Aorta (tissue), 5 donors: ENCODE measurements at places on chromosomes 11 and 22. TPM values are rescaled to one million over a fixed set of nuclear protein-coding genes. Genes with fewer than 3 reads are reported as not detected.

- no peaks in the 10 kb centered on the region for H3K36me3 ChIP-seq
- peaks cover 4% of the 10 kb centered on the region for H3K4me1 ChIP-seq
- peak overlapping the region; percentile 36 for H3K4me3 ChIP-seq
- H3K27ac ChIP-seq = no peak overlapping the region
- no peak for DNase-seq
- no peaks in the 10 kb centered on the region for H3K27me3 ChIP-seq
Measured at GRCh38 chr22:23522623-23523251, 57.4 kb downstream of the IGLL1 start.

GRCh38 chr22:40757071-40757470 lies 62.1 kb downstream of the SLC25A17 start:
- no peaks in the 10 kb centered on the region for H3K27me3 ChIP-seq
- no peaks in the 10 kb centered on the region for H3K36me3 ChIP-seq
- no peaks in the 10 kb centered on the region for H3K4me1 ChIP-seq
- DNase-seq = no peak

DNA sequence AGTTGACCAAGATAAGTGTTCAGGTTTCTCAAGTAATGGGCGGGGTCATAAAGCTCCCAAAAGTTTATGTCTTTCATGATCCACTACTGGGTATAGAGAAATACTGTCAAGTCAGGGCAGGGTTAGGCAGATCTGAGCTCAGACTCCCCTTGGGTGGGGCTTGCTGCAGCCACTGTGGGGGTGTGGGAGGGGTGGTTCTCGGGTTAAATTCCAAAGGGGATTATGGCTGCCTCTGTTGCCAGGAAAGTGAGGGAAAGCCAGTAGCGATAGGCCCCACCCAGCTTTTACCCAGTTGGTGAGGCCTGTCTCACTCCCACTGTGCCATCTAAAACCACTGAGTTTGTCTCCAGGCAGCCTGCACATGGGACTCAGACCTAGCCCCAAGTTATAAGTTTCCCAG lies 37.8 kb downstream of the DLG2 start:
- DNase-seq = no peak
- H3K27me3 ChIP-seq = no peaks in the 10 kb centered on the region
- no peaks in the 10 kb centered on the region for H3K4me1 ChIP-seq
- no peak overlapping the region for H3K27ac ChIP-seq
- H3K4me3 ChIP-seq = no peak overlapping the region
- no peaks in the 10 kb centered on the region for H3K36me3 ChIP-seq

DNA sequence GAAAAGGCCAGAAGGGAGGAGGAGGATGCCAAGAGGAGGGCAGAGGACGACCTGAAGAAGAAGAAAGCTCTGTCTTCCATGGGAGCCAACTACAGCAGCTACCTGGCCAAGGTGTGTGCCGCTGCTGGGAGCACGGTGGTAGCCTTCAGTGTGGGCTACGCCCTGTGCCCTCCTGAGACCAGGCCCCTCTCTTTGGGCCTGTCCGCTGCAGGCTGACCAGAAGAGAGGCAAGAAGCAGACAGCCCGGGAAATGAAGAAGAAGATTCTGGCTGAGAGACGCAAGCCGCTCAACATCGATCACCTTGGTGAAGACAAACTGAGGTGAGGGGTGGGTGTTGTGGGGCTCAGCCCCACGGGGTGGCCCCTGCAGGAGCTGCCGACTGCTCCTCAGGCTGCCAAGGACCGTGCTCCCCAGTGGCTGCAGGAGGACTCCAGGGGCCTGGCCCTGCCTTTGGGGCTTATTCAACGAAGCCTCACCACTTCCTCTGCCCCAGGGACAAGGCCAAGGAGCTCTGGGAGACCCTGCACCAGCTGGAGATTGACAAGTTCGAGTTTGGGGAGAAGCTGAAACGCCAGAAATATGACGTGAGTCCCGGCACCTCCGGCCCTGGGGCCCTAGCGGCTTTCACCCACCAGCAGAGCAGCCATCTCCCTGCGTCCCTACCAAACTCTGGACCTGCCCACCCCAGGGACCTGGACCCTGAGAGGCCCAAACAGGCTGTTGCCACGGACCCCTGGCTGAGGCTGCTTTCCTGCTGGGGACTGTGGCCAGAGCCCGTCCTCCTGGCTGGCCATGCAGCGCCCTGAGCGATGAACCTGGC lies 12.6 kb upstream of the MRPL23 start:
- no peak overlapping the region for H3K27ac ChIP-seq
- peak; percentile 28 for DNase-seq
- no peak overlapping the region for H3K4me3 ChIP-seq
- H3K36me3 ChIP-seq = no peaks in the 10 kb centered on the region
- no peaks in the 10 kb centered on the region for H3K4me1 ChIP-seq

- DNase-seq = no peak
- H3K4me1 ChIP-seq = no peaks in the 10 kb centered on the region
- H3K36me3 ChIP-seq = no peaks in the 10 kb centered on the region
- no peak overlapping the region for H3K4me3 ChIP-seq
- no peaks in the 10 kb centered on the region for H3K27me3 ChIP-seq
Measured at GRCh38 chr22:31605851-31606585, 56.0 kb downstream of the PISD start.

DNA sequence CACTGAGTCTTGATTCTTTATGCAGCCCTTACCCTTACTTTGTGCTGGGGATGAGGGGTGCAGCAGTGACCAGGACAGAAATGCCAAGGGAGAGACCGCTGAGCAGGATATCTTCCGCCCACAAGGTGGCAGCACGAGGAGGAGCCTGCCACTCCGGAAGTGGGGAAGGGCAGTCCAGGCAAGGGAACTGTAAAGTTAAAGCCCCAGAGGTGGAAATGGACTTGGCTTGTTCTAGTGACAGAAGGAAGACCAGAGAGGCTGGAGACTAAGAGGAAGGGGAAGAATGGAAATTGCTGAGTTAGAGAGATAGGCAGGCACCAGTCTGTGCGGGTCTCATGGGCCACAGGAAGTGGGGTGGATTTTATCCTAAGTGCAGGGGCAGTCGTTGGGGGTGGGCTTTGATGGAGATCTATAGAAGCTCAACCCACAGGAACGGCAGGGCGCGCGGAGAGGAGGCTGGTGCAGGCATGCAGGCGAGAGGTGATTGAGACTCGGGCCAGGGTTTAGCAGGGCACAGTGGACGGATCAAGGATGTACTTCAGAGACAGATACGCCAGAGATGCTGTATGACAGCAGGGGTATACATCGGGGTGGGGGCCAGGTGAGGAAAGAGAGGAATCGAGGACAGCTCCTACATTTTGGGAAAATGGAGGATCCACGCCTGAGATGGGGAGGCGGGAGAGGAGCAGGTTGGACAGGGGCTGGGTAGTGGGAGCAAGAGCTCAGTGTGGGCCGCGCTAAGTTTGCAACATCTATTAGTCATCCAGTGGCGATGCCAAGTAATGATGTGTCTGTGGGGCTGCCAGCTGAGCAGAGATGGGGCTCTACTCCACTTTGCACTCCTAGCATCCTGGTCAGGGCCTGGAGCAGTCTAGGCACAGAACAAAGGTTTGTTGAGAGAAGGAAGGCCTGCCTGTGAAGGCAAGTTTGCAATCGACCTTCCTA lies 3.3 kb upstream of the GRK2 start:
- DNase-seq = peak; percentile 94
- H3K27ac ChIP-seq = no peak overlapping the region
- no peak overlapping the region for H3K4me3 ChIP-seq
- H3K36me3 ChIP-seq = no peaks in the 10 kb centered on the region
- no peaks in the 10 kb centered on the region for H3K27me3 ChIP-seq
- H3K4me1 ChIP-seq = no peaks in the 10 kb centered on the region

DNA sequence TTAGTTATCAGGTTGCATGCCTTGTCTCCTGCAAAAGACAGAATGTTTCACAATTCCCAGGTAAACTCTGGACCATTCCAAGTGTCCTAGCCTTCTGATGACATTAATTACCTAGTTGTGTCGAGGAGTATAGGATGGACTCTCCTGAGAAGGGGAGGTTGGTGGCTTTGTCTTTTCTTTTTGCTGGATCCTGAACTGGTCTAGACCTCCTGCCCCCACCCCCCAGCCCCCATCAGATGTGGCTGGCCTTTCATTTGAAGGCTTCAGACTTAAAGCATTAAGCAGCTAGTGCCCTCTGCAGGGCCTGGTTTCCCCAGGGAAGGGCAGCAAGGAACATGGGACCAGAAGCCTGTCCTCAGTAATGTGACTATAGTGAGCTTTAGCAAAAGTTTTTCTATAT lies 9.7 kb downstream of the MCAM start:
- no peaks in the 10 kb centered on the region for H3K27me3 ChIP-seq
- no peaks in the 10 kb centered on the region for H3K4me1 ChIP-seq
- peak overlapping the region; percentile 44 for H3K27ac ChIP-seq
- peaks cover 12% of the 10 kb centered on the region for H3K36me3 ChIP-seq

DNA sequence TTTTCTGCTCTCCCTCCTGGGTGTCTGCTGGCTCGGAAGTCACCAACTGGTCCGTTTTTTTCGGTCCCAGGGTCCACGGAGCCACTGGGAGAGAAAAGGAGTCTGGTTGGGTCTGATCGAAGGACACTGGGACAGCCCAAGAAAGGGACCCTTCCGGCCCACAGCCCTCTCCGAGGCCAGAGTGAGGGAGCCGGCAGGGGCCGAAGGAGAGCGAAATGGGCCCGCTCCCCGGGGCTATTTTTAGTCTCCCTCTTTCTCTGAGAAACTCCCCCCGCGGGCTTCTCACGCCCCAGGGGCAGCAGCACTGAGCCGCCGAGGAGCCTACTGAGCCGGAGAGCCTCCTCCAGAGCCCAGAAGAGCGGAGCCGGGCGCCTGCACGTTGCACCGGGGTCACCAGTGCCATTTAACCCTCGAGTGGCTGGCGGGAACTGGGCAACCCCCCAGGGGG lies 1.9 kb downstream of the ESAM start:
- H3K36me3 ChIP-seq = no peaks in the 10 kb centered on the region
- H3K4me1 ChIP-seq = no peaks in the 10 kb centered on the region
- H3K4me3 ChIP-seq = peak overlapping the region; percentile 68
- DNase-seq = no peak

DNA sequence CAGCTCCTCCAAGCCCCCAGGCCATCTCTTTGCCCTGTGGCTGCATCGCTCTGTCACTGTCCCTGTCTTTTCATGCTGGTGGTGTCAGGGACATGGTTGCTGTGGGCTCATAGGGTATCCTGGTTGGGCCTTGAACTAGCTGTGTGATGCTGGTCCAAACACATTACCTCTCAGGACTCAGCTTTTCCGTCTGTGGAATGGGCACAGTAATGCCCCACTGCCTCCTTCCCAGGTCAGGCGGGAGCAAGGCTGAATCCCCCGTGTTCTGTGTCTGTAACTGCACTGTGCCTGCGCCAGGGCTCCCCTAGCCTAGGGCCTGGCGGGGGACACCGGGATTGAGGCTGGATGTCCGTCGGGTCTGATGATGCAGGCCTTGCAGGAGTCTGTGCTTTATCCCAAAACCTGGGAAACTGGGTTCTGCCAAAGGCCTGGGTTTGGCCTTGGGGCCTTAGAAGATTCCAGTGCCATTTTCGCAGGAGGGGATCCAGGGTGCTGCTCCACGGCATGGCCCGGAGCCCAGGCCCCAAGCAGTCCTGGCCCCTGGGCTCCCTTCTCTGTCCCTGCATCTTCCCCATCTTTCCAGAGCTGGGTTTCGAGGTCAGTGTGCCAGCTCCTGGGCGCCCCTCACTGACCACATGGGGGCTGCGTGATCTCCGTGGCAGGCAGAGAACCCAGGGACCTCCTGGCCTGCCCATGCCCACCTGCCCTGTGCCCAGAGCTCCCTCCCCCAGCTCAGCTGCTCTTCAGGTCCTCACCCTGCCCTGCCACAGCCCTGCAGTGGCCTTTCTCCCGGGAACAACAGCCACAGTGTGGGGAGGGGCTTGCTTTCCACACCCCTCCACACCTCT lies 32.7 kb upstream of the CELSR1 start:
- no peaks in the 10 kb centered on the region for H3K36me3 ChIP-seq
- H3K4me3 ChIP-seq = no peak overlapping the region
- H3K27ac ChIP-seq = no peak overlapping the region

DNA sequence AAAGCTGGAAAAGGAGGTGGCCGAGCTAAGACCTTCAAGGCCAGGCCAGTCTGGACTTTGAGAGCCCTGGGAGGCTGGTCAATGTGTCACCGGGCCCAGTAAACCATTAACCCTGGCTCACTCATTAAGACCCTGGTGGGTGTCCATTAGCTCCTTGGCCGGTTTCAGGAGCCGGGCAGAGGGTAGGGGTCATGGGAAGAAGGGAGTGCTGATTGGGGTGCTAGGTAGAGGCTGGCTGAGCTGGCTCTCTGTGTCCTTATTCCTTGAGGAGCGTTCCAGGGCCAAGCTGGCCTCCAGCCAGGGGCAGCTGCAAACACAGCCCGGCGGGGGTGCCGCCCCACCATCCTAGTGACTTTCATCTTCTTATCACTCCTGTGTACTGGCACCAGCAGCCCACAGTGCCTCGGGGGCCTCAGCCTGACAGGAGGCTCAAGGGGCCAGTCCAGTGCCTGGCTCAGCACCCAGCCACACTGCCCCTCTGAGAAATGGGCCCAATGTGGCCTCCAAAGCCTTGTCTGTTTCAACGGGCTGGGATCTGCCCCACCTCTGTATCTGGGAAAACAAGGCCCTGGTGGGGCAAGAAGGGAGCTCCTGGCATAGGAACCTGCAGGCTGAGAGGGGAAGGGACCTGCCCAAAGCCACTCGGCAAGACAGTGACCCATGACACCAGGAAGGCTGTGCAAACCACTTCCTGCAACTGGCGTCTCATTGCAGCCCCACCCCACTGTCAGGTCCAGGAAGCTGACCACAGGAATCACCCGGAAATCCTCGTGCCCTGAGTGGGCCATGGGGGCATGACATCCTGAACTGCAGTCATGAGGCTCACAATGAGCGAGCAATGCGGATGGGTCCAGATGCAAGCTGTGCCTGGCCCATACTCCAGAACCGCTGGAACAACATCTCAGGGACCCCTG lies 15.1 kb upstream of the RGL4 start:
- no peaks in the 10 kb centered on the region for H3K4me1 ChIP-seq
- H3K27me3 ChIP-seq = no peaks in the 10 kb centered on the region
- peak; percentile 55 for DNase-seq
- H3K36me3 ChIP-seq = no peaks in the 10 kb centered on the region

The PRG3 gene
- not detected for total RNA-seq

The NDUFV1 gene
- 113 TPM for total RNA-seq
